ENCODE measurements at places on chromosomes 6 and 20.
A peak's percentile ranks its signal among the peaks of the same experiment; 100 is the strongest.

- no peak for DNase-seq
These were observed 2.1 kb upstream of the HS3ST5 start for GRCh38 chr6:114344971-114345275.

- DNase-seq, result no peak
These were observed 313.8 kb downstream of the HDGFL1 start for GRCh38 chr6:22883061-22883717.

DNA sequence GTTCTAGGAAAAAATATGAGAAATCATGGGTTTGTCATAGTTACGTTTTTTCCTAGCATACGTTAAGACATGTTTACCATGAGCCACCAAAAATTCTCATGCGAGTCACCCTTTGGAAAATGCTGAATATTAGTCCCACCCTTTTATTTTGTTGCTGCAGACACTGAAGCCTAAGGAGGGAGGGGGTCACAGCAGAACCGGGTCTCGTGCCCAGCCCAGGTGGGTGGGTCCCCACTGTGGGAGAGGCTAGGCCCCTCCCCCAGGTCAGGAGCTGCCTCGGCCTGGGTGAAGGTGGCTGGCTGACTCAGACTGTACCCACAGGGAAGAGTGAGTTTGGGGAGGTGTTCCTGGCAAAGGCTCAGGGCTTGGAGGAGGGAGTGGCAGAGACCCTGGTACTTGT, 26.2 kb upstream of the SRF start:
- DNase-seq, result no peak

DNA sequence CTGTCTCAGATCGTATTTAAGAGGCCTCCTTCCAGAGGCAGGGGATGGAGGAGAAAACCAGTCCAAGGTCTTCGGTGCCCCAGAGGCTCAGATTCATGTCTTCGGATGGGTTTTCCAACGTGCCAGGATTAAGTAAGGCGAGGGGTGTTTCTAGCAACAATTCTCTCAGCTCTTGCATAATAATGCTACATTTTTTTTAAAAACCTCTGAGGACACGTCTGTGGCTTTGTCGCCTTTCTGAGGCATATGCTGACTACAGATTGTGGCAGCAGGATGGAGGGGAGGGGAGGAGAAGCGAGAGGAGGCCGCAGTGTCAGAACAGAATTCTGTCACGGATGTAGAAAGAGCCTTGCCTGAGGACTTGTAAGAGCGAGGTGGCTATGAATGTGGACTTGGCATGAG, 17.7 kb upstream of the CCDC167 start:
- DNase-seq, result no peak

DNA sequence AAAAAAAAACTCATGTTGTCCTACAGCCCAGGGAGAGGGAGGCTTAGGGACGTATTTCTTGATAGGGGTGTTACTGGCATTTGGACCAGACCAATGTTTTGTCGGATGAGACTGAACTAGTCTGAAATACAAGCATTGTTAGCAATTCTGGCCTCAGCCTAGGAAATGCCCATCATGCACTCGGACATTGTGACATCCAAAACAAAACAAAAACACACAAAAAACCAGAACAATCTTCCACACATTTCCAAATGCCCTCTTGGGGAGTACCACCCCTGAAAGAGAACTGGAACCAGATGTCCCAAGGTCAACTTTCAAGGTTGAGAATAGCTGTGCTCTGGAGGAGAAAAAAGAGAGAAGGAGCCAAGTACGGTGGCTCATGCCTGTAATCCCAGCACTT, 299.1 kb upstream of the JARID2 start:
- no peak for DNase-seq

- peak; percentile 54 for DNase-seq
These were observed 24.6 kb downstream of the TBXT start for GRCh38 chr6:166143011-166143410.

DNA sequence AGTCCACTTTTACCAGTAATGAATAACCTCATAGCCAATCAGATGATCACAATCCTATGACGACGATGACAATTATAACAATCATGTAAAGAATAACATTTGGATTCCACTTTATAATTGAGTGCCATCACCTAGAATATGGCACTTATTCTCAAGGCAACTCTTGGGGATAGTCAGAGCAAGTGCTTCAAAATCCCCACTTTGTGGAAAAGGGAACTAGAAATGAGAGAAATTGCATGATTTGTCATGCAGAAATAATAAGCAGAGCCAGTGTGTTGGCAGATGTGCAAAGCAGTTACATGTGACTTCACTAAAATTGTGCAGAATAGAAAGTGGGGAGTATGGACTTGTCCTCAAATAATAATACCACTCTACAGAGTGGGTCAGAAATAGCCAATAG, 41.3 kb downstream of the FRK start:
- no peak for DNase-seq

- DNase-seq, result no peak
These were observed 61.3 kb downstream of the PPP1R3G start for GRCh38 chr6:5146398-5146797.

GRCh38 chr6:81785377-81785776, 32.9 kb upstream of the TENT5A start:
- DNase-seq, result no peak

GRCh38 chr6:44504301-44504791, 116.8 kb downstream of the CDC5L start:
- peak; percentile 64 for DNase-seq
